ENCODE measurements at places on chromosomes 7 and 10.

DNA sequence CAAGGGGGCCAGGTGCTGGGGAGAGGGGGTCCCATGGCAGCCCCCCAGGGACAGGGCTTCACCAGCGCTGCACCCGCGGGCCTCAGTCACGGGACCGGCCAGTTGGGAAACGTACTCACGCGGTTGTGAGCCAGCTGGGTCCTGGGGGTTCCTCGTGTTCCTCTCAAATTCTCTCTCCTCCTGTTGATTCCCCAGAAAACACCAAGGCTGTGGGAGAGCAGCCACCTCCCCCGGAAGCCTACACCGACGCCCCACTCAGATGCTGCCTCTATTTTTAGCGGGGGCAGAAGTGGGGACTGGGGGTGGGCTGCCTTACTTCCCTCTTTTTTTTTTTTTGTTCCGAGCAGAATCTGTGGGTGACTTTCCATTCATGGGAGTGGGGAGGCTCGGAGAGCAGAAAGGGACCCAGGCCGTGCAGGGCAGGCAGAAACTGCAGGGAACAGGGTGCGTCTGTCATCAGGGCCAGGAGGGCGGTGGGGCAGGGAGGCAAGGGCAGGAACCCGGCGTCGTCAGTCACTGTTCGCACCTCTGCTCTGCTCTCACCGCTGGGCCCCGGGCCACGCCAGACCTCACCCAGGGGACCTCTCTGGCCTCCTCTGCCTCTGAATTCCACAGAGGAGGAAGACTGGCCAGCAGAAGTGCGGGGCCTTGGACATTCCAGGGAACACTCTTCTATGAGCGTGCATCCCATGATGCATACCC, 63.1 kb downstream of the CARD11 start:
- no peak for DNase-seq

GRCh38 chr10:117987244-117987909, 59.4 kb downstream of the RAB11FIP2 start:
- no peak for DNase-seq

GRCh38 chr10:63093227-63093626, 39.9 kb upstream of the NRBF2 start:
- no peak for DNase-seq

DNA sequence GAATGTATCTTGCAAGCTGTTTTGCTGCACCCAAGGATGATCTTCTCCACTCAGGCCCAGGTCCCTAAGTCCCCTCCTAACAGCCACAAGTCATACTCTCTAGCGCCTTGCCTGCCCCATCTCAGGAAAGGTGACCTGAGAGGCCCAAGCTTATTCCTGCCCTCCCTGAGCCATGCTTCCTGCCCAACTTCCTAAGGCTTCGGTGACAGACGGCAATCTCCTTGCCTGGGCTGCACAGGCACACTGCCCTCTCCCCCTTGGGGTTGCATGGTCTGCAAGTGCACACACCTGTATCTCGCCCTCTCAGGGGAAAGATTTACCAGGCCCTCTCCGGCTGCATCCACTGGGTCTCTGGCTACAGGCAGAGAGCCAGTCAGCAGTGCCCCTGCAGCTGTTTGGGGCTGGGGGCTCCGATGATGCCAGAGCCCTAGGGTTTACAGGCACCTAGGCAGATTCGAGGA, 771 bp upstream of the ADIRF start:
- no peak for DNase-seq

DNA sequence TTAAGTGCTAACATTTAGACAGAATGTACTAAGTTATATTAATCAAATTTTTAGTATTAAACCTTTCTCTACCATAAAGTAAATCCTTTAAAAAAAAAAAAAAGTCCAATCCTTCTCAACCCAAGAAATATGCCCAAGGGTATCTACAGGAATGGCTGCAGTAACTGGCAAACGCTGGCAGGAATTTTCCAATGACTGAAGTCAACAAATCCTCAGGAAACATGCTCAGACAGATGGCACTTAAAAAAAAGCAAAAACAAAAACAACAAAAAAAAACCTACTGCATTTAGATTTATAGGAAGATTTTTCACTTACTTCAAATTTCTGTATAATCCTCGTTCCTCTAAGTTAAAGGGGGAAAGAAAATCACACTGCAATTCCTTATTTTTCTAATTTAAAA, 666 bp downstream of the SVIL start:
- no peak for DNase-seq

GRCh38 chr10:58017719-58018367, 249.9 kb downstream of the IPMK start:
- no peak for DNase-seq

DNA sequence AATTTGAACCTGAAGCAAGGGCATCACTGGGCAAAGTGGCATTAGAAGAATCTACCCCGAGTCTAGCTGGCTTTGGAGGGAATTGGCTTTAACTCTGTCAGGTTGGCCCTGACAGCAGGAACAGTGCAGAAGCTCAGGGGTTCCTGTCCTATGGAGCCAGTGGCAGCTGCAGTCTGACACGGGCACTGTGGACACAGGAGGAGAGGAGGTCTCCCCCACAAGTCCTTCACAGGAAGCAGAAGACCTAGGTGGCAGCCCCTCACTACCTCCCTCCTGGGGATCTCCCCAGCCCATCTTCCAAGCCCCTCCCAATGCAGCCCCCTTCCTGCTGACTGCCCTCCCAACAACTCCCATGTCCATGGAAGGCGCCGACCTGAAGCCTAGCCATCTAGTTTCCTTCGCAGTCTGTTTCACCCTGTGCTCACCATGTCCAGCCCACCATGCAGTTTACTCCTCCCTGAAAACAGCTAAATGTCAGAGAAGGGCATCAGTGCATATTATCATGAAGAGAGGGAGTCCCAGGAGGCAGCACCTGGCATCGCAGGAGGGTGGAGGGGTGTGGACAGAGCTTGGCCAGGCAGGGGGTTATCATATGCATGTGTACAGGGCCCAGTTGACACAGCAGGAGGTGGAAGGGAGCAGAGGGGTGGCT, 17.9 kb upstream of the GDF10 start:
- no peak for DNase-seq

Measured in hypothalamus (tissue), 51 donors.